ENCODE measurements at places on chromosomes 16 and 17.

GRCh38 chr16:85359147-85359822, 247.0 kb upstream of the CIBAR2 start:
- DNase-seq = no peak

GRCh38 chr17:82287013-82287867, 13.7 kb upstream of the CSNK1D start:
- DNase-seq = no peak

DNA sequence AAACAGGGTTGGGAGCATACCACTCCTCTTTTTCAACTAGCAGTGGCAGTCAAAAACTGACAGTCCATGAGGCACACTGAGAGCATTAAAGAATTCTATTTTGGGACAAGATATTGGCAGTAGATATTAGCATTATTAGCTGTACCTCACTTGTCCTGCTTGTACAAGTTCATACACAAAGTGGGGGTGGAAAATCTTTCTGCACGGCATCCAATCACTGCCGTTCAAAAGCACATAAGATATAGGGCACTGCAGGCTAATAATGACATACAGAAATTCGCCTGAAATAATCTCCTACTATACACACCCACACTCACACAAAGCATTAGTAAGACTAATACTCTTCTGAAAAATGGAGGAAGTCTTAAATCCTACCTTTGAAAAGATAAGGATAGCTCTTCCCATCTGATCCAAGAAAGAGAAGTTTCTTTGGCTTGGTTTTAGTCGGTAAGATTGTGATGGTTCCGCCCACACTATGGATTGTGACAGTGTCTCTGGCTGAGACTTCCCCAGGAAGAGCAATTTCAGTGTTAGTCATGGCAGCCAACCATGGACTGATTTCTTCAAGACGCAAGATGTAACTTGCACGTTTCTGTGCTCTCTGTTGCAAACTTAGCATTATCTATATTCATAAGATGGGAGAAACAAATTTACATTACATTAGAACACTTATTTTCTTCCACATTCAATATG, 40.6 kb upstream of the ARL6IP1 start:
- DNase-seq = no peak

DNA sequence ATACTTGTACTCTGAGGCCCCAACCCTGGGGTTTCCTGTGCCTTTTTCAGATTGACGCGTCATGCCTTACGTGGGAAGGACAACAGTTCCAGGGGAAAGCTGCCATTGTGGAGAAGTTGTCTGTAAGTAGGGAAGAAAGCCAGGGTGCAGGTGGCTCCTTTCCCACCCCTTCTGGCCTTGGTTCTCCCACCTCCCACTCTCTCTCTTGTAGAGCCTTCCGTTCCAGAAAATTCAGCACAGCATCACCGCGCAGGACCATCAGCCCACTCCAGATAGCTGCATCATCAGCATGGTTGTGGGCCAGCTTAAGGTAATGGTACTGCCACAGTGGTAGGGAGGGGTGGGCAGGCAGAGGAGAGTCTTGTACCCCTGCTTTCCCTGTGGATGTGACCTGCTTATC, 4.6 kb upstream of the EDC4 start:
- no peak for DNase-seq

DNA sequence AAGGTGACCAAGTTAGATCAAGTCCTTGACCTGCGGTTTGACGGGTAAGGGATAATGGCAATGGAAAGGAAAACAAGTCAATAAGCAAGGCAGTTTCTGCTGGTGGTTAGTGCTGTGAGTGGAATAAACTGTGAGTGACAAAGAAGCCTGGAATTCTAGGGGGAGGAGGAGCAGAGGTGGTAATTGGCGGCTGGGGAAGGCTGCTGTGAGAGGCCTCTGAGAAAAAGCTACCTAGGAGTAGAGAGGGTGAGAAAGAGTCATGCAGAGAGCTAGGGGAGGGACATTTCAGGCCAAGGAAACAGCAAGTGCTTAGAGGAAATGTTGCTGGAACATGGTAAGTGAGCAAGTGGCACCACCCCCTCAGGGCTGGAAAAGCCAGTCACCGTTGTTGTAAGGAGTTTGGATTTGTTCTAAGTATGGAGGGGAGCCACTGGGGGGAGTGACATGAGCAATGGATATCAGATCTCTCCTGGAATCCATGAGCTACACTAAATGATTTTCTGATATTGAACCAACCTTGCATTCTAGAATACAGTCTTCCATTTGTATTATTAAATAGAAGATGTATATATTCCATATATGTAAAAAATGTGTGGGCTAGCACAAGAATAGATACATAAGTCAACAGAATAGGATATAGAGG, 6.7 kb downstream of the NLRC3 start:
- no peak for DNase-seq

GRCh38 chr17:13888056-13888609, 181.2 kb upstream of the COX10 start:
- peak; percentile 32 for DNase-seq

- DNase-seq = peak; percentile 61
Measured at GRCh38 chr17:49227436-49228261, 2.9 kb downstream of the PHOSPHO1 start.

GRCh38 chr16:66544016-66544757, 5.7 kb downstream of the TK2 start:
- DNase-seq = no peak

- DNase-seq = no peak
Measured at GRCh38 chr16:48556243-48556912, 53.6 kb downstream of the N4BP1 start.

DNA sequence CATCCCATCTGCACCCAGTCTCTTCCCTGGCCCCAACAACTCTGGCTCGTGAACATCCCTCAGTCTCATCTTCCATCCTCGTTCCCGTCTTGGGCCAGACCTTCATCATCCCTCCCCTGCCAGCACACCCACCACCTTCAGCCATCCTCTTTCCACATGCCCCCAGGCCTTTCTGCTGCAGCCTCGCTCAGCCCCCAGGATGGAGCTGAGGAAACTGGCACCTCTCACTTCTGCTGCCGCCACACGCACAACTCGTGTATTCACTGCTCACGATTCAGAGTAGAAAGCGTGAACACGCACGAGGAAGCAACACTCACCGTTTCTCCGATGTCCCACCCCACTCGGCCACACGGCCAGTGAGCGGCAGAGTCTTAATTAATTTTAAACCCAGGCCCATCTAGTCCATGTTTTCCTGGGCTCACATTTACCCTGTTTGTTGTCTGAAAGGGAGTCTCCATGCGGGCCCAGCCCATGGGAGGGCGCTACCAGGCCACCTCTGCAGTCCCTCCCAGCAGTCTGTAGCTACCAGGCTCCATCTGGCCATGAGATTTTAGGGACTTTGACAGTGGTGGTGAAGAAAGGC, 12.5 kb downstream of the C16orf90 start:
- DNase-seq = no peak

- no peak for DNase-seq
Measured at GRCh38 chr16:58120234-58120633, 8.9 kb downstream of the CFAP20 start.

- DNase-seq = no peak
Measured at GRCh38 chr16:66979011-66979717, 9.2 kb upstream of the CES4A start.

- DNase-seq = no peak
Measured at GRCh38 chr16:88939972-88940861, 36.8 kb downstream of the CBFA2T3 start.

All from fibroblast of skin of right biceps (primary cell).